ENCODE measurements at places on chromosomes 11 and 22.

- no peak for DNase-seq
These were observed 492.6 kb downstream of the CNTN5 start for GRCh38 chr11:99513368-99513767.

DNA sequence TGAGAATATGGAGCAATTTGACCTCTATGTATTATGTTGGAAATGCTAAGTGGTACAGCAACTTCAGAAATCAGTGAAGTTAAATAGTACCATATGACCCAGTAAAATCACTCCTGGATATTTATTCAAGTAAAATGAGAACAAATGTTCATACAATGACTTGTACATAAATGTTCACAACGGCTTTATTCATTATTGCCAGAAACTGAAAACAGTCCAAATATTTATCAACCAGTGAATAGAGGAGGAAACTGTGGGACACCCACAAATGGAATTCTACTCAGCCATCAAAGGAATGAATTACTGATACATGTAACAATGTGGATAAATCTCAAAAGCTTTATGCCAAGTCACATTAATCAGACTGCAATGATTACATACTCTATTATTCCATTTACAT is 416.3 kb downstream of the AASDHPPT start:
- DNase-seq, result no peak

GRCh38 chr22:48395201-48395600 is 1432.5 kb downstream of the BRD1 start:
- no peak for DNase-seq

- DNase-seq, result no peak
These were observed 423.7 kb upstream of the ANO5 start for GRCh38 chr11:21769188-21769587.

- DNase-seq, result peak; percentile 31
These were observed 8.2 kb upstream of the USP2 start for GRCh38 chr11:119389611-119390254.

DNA sequence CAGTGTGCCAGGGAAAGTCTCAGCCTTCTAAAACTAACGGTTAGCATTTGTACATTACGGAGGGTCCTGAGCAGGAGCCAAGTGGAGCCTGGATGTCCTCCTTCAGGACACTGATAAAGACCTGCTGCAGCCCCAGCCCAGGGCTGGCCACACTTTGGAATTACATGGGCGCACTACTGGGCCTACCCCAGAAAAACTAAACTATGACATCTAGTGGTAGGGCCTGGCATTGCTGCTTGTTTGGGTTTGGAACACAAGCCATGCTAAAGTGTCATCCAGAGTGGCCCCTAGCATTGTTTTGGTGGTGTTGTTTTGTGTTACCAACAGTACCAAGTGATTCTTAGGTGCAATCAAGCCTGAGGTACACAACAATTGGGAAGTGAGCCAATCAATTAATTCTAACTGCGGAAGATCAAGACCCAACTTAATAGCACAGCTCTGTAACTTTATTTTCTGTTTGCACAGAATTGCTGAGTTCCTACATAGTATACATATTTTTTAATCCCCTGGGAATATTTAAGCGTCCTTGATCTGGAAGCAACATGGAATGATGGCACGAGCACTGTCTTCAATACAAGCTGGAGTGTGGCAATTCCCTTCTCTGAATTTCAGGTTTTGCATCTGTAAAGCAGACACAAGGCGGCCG is 340.7 kb downstream of the LARGE1 start:
- DNase-seq, result peak; percentile 46

DNA sequence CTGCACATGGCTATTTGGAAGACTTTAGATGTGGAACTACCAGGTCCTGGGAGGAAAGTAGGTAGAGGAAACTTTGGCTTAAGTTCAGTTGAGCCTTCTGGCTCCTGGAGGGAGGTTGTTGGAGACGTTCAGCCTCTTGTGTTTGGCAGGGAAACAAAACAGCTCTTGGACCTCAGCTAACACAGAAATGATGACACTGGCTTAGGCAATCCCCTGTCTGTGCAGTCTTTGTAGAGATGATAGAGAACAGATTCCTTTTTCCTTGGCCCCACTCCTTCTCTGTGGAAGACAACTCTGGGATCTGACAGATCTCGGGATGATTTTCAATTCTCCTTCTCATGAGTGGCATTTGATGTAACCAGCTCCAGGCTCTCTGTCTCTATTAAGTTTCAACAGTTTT is 428.5 kb downstream of the TMEM135 start:
- DNase-seq, result no peak

- no peak for DNase-seq
These were observed at the start of gene GPHA2 for GRCh38 chr11:64935359-64936081. TSS of gene GPHA2 (minus strand) at chr11:64935893. CDS start at chr11:64935460, 433 bp downstream.

- DNase-seq, result no peak
These were observed 8.0 kb downstream of the MMP7 start for GRCh38 chr11:102522312-102523188.

DNA sequence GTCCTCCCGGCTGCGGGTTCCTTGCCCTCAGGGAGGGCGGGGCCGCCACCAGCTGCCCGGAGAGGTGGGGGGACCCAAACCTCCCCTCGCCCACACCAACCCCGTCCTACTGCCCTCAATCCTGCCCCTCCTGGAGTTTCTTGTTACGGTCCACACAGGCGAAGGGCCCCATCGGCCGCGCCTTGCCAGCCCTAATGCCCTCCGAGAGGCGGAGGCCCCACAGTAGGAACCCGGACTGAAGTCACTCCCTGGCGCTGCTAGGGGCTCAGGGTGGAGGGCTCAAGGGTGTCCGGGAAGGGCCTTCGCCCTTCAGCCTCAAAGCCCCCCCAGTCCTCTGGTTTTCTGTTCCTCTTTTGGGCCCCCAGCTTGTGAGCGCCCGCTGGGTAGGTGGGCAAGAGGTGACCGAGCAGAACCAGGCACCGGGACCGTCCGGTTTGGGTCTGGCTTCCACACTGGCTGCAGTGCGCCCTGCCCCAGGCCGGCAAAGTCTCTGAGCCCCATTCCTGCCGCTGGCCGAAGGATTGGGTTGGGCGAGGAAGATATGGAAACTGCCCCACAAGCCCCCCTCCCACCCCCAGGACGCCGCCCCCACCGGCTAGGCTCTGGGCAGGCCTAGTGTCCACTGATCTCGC is 24.5 kb downstream of the DUSP8 start:
- no peak for DNase-seq

All from stimulated activated CD4-positive, alpha-beta T cell treated with anti-CD3 and anti-CD28 coated beads, Interleukin-15, amount 100 ng/mL, for 24 hours (primary cell).